ENCODE measurements at places on chromosomes 16 and 17. TPM values are rescaled to one million over a fixed set of nuclear protein-coding genes. Genes with fewer than 3 reads are reported as not detected.

Gene TP53TG3
- not detected for total RNA-seq

Gene FOXC2
- total RNA-seq: 30.0 TPM

Gene KRTAP2-2
- not detected for total RNA-seq

Gene PPP1R1B
- total RNA-seq: 0.13 TPM

Gene DNAI2
- not detected for total RNA-seq

Gene ARHGAP44
- 1.8 TPM for total RNA-seq

Gene CACNB1
- 4.9 TPM for total RNA-seq

Gene ALDH3A1
- total RNA-seq: 0.33 TPM

Gene SLC38A10
- total RNA-seq: 84.4 TPM

Gene TBC1D26
- under 0.01 TPM for total RNA-seq

Gene NAA38
- total RNA-seq: 90.0 TPM

Gene CCL7
- not detected for total RNA-seq

Gene EARS2
- total RNA-seq: 49.9 TPM

Gene NPW
- total RNA-seq: 4.4 TPM

Gene TNP2
- not detected for total RNA-seq

Gene SETD1A
- total RNA-seq: 6.5 TPM

Gene CDH8
- total RNA-seq: 1.3 TPM

Gene KCNH6
- not detected for total RNA-seq

Gene IGSF6
- total RNA-seq: not detected

Gene B9D1
- total RNA-seq: 28.2 TPM

Gene G6PC1
- total RNA-seq: not detected

Gene SPNS2
- total RNA-seq: 22.2 TPM

Gene CRYBA1
- not detected for total RNA-seq

Gene CALCOCO2
- total RNA-seq: 14.5 TPM

Gene KRT28
- not detected for total RNA-seq

Gene CX3CL1
- total RNA-seq: 2.4 TPM

Gene ITGAX
- total RNA-seq: under 0.01 TPM

Gene HCRT
- total RNA-seq: not detected

Gene ABCC11
- total RNA-seq: 0.13 TPM

Gene METTL16
- 18.6 TPM for total RNA-seq

Gene CORO6
- 1.3 TPM for total RNA-seq

Gene CHST6
- total RNA-seq: 0.89 TPM

Gene SCNN1B
- total RNA-seq: not detected

Gene PCGF2
- total RNA-seq: 20.9 TPM

Gene MYH8
- total RNA-seq: not detected

Gene NPIPA5
- 2.0 TPM for total RNA-seq

Gene NOD2
- not detected for total RNA-seq

Gene OR1F1
- not detected for total RNA-seq

Gene CHRNE
- 0.16 TPM for total RNA-seq

Gene MARCHF10
- total RNA-seq: 1.4 TPM

Gene ASPHD1
- 25.9 TPM for total RNA-seq

Gene TEDC2
- 39.9 TPM for total RNA-seq

Gene TBC1D3H
- total RNA-seq: not detected

Gene NDUFAB1
- 104 TPM for total RNA-seq

Gene HS3ST3B1
- total RNA-seq: 33.7 TPM

Gene C16orf74
- 11.4 TPM for total RNA-seq

Gene KRTAP4-9
- not detected for total RNA-seq

Gene STAC2
- total RNA-seq: not detected

Gene GRIN2A
- total RNA-seq: not detected

Gene PTX4
- total RNA-seq: not detected

Gene ST6GALNAC2
- 0.33 TPM for total RNA-seq

Gene TXNL4B
- total RNA-seq: 6.0 TPM

Gene TBC1D3I
- 2.5 TPM for total RNA-seq

Gene RAB26
- 0.65 TPM for total RNA-seq

Gene DBF4B
- total RNA-seq: 16.0 TPM
